ENCODE measurements at places on chromosomes 5 and 9.

DNA sequence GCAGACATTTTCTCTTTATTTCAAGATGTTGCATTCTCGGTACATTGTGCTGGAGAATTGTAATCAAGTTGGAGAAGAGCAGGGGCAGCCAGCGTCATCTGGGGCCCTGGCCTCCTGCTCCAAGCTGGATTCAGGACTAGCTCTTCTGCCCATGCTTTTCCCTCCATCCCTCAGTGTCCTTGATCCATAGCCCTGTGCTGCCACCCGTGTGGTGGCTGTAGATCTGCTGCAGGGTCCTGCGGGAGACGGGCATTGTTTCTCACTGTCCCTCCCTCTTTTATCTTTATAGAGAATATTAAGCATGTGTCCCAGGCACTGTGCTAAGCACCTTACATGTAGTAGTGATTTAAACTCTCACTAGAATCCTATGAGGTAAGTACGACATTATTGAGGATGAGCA, 60.5 kb upstream of the HAND1 start:
- no peak for DNase-seq

GRCh38 chr5:96220610-96221390, 212.2 kb downstream of the PCSK1 start:
- no peak for DNase-seq

- DNase-seq = no peak
Measured at GRCh38 chr5:33170411-33170810, 270.4 kb upstream of the TARS1 start.

DNA sequence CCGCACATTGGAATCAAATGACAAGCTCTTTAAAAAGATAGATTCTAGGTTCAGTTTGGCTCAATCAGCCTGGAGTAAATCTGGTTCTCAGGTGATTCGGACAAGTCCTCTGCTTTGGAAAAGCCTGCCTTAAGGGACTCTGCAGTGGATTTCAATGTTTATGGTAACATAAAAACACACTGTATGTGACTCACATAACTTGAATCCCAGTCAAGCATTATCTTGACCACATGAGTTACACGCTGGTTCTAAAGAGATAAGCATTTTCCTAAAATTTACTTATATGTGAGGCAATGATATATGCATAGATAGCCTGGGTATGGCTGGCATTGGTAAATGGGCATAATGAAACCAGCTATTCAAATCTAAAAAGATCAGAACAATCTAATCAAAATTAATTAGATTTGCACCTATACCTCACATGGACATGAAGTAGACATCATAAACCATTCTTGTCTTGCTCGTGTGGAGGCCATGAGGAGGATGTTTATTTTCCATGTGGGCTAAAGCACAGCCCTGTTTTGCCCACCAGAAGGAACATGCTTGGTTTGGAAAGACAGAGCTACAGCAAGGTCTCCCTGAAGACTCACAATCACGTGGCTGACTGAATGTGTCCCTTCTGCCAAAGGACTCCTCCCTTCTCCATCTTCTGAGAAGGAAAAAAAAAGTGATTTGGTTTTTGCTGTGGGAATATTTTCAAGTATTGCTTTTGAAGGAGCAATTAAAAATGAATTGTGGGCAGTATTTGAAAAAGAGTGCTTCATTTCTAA, 351.7 kb downstream of the DIRAS2 start:
- no peak for DNase-seq

GRCh38 chr9:13626601-13627000, 347.1 kb upstream of the MPDZ start:
- peak; percentile 96 for DNase-seq

DNA sequence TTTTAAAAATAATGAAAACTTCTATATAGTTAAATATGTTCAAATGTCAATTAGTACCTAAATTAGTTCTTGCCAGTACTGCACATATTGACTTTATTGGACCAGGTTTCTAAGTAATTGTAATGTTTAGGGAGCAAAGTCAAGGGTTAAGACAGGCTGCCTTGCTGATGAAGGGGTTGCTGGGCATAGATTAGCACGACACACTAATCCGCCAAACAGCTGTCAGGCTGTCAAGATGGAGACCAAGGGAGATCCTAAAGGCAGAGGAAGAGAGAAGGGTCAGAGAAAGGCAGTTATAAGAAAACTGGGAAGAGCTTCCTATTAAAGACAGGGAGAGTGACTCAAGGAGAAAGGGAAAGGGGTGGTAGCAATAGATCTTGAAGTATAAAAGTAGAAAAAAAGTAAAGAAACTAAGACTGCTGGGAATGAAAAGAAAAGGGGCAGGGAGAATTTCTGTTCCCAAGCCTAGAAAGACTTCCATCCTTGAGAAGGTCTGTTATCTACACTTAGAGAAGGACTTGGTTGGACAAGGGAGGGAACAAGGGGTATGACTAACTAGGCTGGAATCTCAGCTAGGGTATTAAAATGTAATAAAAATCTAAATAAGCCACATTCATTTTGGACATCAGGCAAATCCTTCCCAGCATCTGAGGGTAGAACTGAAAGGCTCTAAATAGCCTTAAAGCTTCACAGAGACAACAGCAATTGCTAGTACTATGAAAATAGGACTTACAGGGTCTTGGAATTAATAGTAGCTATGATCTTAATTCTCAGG, 188.7 kb downstream of the FBXL17 start:
- no peak for DNase-seq

- DNase-seq = no peak
Measured at GRCh38 chr9:89442501-89442978, 55.4 kb downstream of the SEMA4D start.

All from Karpas-422 (cell line).